Activated CD4-positive, alpha-beta T cell treated with anti-CD3 and anti-CD28 coated beads, Interleukin-2, Interleukin-6, amounts not matched to agents 100 ng/mL and 50 ng/mL, durations not matched to agents 16 hours and 8 hours (primary cell): ENCODE measurements at places on chromosomes 5 and 9.

- no peak for DNase-seq
These were observed 2.6 kb upstream of the GAPVD1 start for GRCh38 chr9:125258832-125259534.

- DNase-seq, result no peak
These were observed 296.6 kb downstream of the SEMA5A start for GRCh38 chr5:9249231-9249630.

GRCh38 chr9:98760231-98760630, 36.1 kb downstream of the ANKS6 start:
- no peak for DNase-seq

DNA sequence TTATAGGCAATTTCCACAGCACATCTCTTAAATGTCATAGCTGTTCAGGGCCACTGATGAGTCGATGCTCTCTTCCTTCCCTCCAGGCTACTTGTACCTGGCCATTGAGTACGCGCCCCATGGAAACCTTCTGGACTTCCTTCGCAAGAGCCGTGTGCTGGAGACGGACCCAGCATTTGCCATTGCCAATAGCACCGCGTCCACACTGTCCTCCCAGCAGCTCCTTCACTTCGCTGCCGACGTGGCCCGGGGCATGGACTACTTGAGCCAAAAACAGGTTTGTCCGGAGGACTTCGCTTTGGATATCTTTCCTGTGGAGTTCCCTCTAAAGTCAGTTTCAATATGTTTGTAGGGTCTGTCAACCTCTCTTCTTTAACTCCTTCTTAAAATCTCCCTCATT, 84.3 kb downstream of the EQTN start:
- no peak for DNase-seq

DNA sequence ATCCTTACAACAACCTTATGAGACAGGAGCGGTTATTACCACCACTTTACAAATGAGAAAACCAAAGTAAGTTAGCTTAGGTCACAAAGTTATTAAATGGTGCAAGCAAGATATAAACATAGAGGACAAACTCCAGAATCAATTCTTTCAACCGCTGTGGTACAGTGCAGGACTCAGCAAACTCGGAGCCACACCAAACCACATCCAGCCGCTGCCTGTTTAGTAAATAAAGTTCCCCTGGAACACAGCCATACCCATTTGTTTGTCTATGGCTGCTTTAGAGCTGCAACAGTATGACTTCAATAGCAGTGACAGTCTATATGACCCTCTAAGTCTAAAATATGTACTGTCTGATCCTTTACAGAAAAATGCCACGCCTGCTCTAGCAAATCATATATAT, 1567.2 kb upstream of the WWC1 start:
- DNase-seq, result no peak

DNA sequence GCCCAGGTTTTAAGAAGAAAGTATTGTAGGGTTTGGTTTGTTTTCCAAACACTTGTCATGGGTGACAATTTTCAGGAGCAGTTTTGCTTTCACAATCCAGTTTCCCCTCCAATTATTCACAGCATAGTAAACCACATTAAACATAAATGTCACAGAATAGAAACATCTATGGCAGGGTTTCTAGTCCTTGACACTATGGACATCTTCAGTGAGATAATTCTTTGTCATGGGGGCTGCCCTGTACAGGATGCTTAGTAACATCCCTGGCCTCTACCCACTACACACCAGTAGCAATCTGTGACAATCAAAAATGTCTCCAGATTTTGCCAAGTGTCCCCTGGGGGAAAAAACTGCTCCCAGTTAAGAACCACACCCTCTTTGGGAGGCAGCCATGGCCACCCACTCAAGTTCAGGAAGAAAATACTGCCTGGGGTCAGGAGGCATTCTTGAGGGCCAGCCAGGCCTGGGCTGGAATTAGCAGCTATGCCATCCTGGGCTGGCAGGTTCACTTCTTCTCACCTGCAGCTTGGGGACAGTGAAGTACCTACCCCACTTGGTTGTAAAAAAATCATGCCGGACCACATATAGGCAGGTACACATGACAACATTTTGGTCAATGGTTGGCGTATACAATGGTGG, 116.3 kb downstream of the HSD17B3 start:
- no peak for DNase-seq

GRCh38 chr5:2133936-2134335, 251.2 kb upstream of the IRX4 start:
- no peak for DNase-seq

GRCh38 chr5:28766565-28767158, 1728.3 kb upstream of the CDH9 start:
- DNase-seq, result peak; percentile 9

DNA sequence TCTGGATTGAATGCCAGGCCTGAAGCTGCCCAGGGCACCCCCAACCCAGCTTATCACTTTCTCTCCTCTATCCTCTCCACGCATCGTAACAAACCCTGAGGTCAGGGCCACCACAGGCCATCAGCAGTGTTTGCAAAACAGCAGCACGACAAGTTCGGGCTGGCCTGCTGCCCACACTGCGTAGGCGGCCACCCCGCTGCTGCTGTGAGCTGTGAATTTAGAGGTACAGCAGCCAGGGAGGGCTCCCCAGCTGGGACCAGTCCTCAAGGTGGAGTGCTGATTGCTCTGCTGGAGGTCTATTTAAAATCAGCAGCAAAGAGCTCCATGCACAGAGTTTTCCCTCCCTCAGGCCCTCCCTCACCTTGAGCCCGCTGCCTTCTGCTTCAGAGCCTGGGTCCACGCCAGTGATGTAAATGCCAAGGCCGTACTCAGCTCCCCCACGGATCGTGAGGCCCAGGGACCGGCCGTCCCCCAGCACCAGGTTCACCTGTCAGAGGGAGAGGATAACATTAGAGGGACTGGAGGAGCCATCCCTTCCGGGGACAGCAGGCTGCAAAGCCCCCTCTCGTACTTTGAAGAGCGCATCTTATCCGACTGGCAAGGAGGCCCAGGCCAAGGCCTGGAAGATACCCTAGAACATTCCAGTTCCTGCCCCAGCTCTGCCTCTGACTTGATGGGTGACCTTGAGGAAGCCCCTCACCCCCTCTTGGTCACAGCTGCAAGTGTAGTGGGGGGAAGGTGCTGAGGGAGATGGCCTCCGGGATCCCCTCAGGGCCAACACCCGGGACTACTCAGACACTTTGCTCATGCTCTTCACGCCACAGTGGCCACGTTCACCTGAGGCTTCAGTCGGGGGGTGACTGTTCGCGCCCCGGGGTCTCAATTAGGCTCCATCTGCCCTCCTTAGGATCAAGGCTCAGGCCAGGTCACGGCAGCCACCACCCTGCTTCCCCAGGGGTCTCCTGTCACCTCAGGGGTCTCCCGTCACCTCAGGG, 39.1 kb downstream of the WHRN start:
- no peak for DNase-seq

GRCh38 chr5:169805527-169805934, 168.5 kb downstream of the DOCK2 start:
- DNase-seq, result peak; percentile 80

DNA sequence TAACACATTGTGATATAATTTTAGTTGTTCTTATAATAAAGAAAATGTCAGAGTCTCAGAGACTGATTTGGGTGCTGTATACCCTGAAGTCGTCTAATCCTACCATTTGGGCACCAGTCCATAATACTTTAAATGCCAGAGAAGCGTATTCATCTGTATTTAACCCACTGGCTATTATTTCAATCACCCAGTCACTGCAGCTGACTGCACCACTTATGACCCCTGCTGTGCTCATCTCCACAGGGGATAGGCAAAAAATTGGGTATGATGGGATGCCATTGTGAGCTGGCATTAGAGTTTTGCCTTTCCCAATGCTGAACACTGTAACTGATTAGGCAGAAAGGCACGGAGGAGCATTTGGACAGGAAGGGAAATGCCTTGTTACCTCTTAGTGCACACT, 599.7 kb downstream of the CAAP1 start:
- no peak for DNase-seq

GRCh38 chr9:27659001-27659400, 85.7 kb upstream of the C9orf72 start:
- DNase-seq, result no peak

GRCh38 chr5:181235323-181235688, 8.4 kb downstream of the RACK1 start:
- no peak for DNase-seq

GRCh38 chr5:106017243-106017857, 1653.4 kb downstream of the EFNA5 start:
- no peak for DNase-seq

DNA sequence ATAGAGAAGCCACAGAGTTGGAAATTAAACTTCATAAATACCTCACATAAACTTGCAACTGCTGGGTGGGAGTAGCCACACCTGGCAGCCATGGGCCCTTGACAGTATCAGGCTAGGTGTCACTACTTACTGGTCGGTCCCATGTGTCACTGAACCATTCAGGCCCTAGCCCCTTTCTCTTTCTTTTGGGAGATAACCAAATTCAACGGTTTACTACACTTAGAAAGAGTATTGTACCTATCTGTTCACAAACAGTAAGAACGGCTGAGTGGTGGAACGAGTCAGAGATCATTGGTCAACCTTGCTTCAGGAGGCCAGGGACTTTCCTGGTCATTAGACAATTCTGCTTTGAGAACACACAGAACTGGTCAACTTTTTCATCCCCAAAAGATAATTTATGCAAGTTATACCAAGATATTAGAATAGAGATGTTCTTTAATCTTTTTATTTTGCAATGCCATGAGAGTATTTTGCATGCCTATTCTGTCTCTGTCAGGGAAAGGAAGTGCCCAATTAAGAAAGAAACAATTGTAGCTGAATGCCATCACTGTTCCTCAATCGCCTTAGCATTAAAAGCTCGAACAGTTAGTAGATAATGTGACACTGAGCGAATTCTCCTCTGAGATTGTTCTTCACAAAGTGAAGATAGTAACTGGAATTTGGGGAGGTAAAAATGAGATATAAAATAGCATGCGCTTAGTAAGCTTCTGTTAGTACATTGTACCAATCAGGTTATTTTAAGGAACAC, 50.9 kb downstream of the GOLPH3 start:
- no peak for DNase-seq

- no peak for DNase-seq
These were observed 2.8 kb upstream of the AMBP start for GRCh38 chr9:114080773-114081440.

- DNase-seq, result no peak
These were observed 1.7 kb upstream of the SLC34A1 start for GRCh38 chr5:177382423-177383029.

GRCh38 chr5:66333192-66333591, 189.1 kb downstream of the SREK1 start:
- no peak for DNase-seq

DNA sequence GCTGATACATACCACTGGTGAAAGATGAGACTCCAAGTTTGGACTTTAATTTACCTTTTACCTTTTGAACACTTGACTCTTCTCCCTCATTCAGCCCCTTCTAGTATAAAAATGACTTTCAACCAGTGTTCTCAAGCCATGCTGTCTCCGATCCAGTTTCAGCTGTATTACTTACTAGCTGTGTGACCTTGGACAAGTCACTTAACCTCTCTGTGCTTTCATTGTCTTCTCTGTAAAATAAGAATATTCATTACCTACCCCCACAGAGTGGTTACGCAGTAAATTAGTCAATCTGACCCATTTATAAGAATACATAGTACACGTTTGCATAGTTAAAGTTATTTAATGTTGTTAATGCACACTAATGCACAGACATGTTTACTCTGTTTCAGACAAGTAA, 12.6 kb upstream of the CEMIP2 start:
- DNase-seq, result no peak

GRCh38 chr5:83947763-83948162, 227.1 kb upstream of the HAPLN1 start:
- no peak for DNase-seq

GRCh38 chr5:168262042-168262743, 29.3 kb upstream of the WWC1 start:
- DNase-seq, result no peak

DNA sequence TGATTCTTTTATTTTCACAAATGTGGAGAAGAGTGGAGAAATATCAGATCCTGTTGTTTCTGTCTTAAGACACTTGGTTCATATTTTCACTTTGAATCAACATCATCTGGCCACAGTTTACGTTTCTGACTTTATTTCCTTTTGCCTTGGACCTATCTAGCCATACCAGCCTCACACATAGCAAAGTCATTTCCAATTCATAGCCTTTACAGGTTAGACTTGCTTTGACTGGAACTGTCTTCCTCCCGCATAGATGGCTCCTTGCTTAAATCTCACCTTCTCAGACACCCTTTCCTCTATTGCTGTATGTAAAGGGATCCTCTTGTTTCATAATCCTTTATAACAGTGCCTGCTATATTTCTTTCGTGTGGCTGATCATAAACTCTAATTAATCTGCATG, 297.8 kb downstream of the SH3GL2 start:
- DNase-seq, result no peak

DNA sequence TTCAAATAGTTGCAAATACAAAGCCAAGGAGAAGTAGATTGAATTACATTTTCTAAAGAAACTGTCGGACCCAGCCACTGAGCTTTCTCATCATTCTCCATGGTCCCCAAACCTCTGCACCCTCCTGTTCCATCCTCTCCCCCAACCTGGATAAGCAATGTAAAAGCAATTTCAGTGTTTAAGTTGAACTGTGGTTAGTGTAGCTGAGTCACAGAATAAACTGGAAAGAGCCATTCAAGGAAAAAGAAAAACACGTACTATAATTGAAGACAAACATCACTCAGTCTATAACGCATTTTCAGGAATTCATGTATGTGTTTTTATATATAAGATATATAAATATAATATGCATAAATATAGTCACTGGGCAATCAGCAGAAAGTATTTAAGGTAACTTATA, 54.1 kb upstream of the TMEM161B start:
- no peak for DNase-seq

- DNase-seq, result no peak
These were observed 62.3 kb downstream of the TSTD2 start for GRCh38 chr9:97570899-97571298.

GRCh38 chr9:19940811-19941535, 152.1 kb upstream of the SLC24A2 start:
- DNase-seq, result no peak

DNA sequence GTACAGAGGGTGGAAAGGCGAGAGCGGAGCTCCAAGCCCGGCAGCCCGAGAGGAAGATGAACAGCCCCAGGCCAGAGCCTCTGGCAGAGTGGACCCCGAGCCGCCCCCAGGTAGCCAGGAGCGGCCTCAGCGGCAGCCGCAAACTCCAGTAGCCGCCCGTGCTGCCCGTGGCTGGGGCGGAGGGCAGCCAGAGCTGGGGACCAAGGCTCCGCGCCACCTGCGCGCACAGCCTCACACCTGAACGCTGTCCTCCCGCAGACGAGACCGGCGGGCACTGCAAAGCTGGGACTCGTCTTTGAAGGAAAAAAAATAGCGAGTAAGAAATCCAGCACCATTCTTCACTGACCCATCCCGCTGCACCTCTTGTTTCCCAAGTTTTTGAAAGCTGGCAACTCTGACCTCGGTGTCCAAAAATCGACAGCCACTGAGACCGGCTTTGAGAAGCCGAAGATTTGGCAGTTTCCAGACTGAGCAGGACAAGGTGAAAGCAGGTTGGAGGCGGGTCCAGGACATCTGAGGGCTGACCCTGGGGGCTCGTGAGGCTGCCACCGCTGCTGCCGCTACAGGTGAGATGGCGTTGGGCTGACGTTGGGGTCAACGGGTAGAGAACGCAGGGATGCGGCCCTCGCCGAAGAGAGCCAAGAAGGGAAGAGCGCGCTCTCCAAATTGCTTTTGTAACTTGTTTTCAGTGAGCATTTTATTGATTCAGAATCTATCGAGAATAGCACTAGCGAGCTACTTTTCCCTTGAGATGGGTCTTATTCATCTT, at the start of gene PTGER4:
Gene PTGER4 (plus strand): TSS at position 3 of the 769 bp plus-strand sequence. CDS start 1,079 bp downstream, outside the sequence.
- peak; percentile 63 for DNase-seq
